ENCODE measurements at places on chromosomes 6 and 20.

- DNase-seq = no peak
Measured at GRCh38 chr6:45075246-45075645, 252.9 kb upstream of the RUNX2 start.

GRCh38 chr20:23090878-23091277 lies 4.8 kb upstream of the CD93 start:
- DNase-seq = no peak

- DNase-seq = no peak
Measured at GRCh38 chr6:34947561-34947960, 58.5 kb downstream of the ANKS1A start.

DNA sequence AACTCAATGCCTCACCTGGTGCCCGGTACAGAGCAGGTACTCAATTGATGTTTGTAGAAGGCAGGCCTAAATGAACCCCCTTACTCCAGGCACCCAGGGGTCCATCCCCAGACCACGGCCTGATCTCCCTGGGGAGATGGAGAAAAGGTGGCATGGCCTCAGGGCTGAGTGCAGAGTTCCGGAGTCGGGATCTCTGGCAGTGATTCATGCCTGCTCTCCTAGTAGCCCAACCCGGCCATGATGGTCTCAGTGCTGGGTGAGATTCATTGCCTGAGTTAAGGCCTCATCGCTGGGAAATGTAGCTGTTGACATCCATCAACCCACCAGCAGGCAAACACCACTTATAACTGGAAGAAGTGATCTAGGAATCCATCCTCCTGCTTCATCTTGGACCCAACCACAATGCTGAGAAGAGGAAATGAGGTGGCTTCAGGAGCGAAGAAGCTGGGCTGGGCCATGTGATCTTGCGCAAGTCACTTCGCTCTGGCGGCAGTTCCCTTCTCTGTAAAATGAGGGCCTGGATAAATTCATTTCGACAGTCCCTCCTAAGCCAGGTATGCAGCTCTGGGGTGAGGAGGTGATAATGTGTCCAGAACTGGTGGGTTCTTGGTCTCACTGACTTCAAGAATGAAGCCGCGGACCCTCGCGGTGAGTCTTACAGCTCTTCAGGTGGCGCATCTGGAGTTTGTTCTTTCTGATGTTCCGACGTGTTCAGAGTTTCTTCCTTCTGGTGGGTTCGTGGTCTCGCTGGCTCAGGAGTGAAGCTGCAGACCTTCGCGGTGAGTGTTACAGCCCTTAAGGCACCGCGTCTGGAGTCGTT lies 24.7 kb downstream of the ETV7 start:
- no peak for DNase-seq

GRCh38 chr20:8265588-8265987 lies 133.5 kb downstream of the PLCB1 start:
- DNase-seq = no peak
